ENCODE measurements at places on chromosomes 4 and X.

DNA sequence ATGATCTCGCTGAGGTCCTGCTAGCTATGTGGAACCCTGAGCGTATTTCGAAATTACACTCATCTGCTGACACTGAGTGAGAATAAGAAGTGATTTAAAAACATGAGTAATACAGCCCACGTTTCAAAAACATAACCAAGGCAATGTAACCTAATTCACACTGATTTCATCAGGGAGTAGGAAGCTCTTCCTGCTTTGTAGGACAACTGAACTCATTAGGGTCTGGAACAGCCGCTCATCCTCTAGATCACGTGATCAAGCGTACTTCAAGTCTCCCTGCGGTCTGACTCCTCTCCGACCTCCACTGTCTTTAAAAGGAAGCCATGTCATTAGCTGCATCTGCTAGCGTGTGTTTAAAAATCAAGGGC, 138.0 kb downstream of the NSUN7 start:
- DNase-seq, result peak; percentile 55

GRCh38 chrX:378443-378842, 8.3 kb downstream of the PPP2R3B start:
- no peak for DNase-seq

- DNase-seq, result no peak
Measured at GRCh38 chr4:88609387-88609786, 17.1 kb downstream of the HERC3 start.

- DNase-seq, result no peak
Measured at GRCh38 chr4:170090352-170091052, 746 bp upstream of the AADAT start.

- DNase-seq, result no peak
Measured at GRCh38 chr4:182825786-182826185, 91.4 kb downstream of the DCTD start.

DNA sequence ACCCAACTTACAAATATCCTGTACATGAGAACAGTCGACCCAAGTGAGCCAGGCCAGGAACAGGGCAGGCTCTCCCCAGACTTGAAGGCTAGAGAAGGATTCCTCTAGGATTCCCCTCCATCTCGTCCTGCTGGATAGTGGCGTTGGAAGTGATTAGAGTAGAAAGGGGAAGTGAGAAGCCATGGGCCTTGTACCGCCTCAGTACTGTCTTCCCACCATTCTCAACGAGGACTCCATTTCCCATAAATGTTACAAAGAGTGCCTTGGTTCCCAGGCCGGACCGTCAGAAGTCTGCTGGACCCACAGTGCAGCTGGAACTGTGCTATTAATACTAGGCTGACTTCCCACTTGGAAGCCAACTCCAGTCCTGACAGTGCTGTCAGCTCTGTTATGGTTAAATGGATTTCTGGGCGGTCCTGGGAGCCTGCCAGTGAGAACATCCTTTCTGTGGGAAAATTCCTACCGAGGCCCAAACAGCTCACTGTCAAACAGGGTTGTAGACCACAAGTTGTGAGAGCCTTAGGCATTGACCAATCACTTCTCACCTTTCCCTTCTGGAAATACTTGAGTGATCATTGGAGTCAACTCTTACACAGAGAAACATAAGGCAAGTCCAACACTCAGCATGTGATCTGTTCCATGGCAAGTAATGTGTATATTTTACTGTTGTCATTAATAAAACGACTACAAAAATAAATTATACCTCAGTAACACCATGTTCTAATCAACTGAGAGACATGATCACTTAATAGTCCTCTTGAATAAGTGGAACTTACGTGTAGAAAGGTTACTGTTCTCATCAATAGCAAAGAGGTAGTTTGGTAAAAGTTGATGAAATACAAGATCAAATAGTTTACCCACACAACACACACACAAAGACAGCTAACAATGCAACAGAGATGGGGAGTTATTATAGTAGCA, 58.4 kb downstream of the AMELX start:
- no peak for DNase-seq

DNA sequence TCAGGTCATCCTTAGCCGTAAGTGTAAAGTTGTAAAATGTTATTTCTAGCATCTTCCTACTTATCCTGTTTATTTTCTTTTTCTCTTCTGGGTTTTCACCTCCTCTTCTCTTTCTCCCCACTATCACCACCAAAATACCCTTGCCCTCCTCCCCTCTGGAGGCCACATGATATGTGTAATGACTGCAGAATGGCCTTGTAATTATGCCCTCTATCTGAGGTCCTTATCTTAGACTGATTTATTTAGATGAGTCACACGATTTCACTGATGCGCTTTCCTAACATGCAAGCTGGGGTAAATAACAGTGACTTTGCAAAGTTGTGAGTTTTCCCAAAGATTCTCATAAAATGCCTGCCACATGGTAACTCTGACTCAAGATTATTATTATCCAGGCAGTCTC, 231.8 kb upstream of the GPRIN3 start:
- no peak for DNase-seq
